COR-L47 (cell line): ENCODE measurements at places on chromosomes 6 and 20.

- peak; percentile 76 for DNase-seq
These were observed 1076.4 kb downstream of the HACE1 start for GRCh38 chr6:103783329-103783728.

DNA sequence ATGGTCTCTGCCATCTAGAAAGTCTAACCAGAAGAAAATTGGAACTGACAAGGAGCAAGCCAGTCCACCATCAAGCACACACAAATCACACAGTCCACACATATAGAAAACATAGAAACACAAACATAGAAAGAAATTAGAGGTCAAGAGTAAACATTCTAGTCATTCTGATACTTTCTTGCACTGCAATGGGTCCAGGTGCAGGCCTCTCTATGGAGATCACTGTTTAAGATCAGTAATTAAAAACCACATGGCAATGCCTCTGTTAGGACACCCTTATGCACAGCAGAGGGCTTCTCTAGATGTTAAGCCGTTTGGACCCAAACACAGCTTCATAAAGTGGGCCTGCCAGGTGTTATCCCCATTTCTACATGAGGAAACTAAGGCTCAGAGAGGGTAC lies 42.8 kb upstream of the SLC22A23 start:
- no peak for DNase-seq

DNA sequence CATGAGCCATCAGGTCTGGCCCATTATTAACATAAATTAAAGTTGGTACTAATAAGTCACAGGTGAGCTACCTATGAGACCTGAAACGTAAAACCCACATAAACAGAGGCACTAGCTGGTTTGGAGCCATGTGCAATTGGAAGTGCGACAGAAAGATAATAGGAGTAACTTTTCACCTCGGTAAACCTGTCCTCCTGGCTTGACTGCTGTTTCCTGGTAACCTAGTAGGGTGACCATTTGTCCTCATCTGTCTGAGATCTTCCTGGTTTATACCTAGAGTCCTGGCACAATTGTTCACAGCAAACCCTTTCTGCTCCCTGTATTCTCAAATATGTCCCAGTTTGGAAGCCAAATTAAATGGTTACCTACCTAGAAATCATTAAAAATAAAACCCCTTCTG lies 7.4 kb downstream of the TBC1D20 start:
- no peak for DNase-seq

DNA sequence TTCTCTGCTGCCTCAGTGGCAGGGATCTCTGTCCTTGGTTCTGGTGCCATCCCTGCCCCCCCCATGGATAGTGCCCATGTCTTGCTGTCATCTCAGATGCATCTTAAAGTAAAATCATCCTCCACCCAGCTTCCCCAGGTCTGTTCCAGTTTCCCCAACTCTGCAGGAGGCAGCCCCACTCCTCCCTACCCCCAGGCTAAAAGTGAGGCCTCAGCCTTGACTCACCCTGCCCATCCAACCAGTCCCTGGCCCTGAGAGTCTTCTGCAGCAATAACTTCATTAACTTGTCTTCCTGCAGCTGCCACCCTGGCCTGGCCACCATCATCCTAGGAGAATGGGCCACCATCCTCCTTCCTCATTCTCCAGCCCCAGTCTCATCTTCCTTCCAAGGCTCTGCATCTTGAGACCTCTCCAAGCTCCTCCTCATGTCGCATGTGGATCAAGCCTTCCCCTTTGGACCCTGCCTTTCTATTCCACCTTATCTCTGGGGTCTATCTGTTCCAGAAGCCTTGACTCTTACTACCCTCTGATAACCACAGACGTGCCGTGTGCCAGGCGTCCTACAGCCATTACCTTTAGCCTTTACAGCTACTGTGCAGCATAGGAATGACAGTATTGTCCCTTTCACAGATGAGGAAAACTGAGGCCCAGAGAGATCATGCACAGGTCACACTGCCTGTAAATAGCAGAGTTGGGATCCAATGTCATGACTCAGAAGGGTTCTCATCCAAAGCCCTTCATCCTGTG lies 2.0 kb upstream of the PNPLA1 start:
- no peak for DNase-seq

DNA sequence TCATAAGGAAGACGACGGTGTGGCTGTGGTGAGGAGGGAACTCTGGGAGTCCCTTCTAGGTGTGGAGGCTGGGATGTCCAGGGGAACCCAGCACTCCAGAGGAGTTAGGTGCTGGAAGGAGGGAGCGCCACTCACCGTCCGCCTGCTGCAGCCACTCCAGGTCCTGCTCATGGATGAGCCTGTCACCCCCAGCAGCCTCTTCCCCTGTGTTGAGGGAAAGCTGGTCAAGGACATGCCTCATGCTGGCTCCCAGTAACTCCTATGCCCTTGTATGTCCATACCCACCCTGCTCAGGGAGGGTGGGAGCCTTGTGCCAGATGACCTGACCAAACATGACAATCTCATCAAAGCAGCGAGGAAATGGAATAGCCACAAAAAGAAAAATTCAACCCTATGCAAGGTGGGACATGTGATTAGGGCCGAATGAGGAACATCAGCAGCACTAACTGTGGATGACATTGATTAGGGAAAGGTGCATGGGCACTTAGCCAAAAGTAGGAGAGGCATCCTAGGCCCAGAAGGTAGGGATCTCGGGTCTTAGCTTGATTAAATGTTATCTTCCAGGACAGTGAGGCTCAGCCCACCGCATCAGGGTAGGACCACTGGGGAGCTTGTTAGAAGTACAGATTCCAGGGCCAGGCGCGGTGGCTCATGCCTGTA lies 3.0 kb downstream of the DNPH1 start:
- no peak for DNase-seq

- DNase-seq, result no peak
These were observed 244.2 kb downstream of the CBLN4 start for GRCh38 chr20:55761100-55761499.

GRCh38 chr20:25207960-25208534 lies 12.5 kb downstream of the ENTPD6 start:
- no peak for DNase-seq

DNA sequence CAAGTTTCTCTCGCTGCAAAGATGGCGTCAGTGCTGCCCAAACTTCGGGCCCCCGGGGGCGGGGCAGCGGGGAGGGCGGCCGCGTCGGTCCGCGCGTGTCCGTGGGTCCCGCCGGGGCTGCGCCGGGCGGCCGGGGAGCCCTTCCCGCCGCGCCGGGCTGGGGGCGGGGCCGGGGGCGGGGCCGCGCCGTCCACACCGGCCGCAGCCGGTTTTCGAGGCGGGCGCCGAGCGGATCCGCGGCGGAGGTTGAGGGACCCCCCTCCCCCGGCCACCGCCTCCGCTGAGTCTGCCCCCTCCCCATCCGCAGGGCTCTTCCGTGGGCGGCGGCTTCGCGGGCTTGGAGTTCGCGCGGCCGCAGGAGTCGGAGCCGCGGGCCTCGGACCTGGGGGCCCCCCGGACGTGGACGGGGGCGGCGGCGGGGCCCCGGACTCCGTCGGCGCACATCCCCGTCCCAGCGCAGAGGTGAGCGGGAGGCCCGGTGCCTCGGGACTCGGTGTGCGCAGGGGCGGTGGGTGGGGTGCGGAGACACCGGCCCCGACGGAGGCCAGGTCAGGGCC lies 572 bp downstream of the SLC2A4RG start:
- no peak for DNase-seq

DNA sequence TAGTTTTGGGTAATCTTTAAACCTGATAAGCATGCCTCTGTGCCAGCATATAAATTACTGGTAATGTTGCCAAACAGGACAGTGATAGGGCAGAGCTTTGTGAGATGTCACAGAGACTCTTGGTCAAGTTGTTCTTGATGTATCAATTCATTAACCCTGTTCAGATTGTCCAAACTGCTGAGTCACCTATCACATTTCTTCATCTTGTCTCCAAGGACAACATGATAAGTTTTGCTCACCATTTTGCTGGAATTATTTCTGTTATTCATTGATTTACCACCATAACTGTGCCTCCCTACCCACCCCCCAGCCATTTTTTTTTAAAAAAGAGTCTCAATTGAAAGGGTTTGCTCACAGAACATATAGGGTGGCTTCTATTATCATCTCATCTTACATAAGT lies 19.5 kb upstream of the GMNN start:
- no peak for DNase-seq
